ENCODE measurements at places on chromosomes 1 and 21. TPM values are rescaled to one million over a fixed set of nuclear protein-coding genes. Genes with fewer than 3 reads are reported as not detected.

- DNase-seq: no peak
Measured at GRCh38 chr1:39346872-39347271, 142.4 kb downstream of the MACF1 start.

DNA sequence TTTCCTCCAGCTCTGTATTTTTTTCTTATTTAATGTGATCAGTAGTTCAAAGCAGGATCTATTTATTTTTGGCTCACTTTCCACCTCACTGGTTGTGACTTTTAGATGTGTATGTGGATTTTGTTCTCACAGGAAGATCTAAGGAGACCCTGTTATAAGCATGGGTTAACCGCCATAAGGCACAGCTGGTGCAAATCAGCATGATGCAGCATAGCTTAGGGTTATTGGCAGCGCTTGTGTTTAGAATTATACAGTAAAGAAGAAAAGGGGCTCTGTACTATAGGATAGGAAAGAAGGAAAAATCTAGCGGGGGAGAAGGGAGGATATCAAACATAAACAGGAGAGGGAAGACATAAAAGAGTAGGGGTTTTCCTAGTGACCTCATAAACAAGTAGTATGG, 26.9 kb upstream of the RGL1 start:
- DNase-seq: no peak

SPRR4 gene
- not detected for polyA plus RNA-seq

GRCh38 chr1:13813398-13814012, 113.5 kb downstream of the PRDM2 start:
- peak; percentile 46 for DNase-seq

GRCh38 chr1:161179698-161180097, 2.4 kb upstream of the B4GALT3 start:
- no peak for DNase-seq

CRP gene
- not detected for polyA plus RNA-seq

DNA sequence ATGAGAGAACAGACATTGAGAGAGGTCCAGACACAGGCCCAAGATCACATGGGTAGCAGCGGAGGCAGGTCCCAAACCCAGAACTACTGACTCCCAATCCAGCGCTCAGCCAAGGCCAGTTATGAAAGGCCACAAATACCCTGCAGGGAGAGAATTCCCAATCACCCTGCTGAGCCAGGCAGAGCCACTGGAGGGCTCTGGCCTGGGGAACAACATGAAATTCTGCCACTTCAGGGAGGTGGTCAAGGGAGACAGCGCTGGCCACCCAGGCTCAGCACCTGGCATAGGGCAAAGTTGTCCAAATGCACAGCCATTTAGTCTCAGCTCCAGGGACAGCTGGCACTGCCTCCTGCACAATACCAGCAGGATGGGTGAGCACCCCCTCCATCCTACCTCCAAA, 27.5 kb downstream of the SLC9A1 start:
- no peak for DNase-seq

DNA sequence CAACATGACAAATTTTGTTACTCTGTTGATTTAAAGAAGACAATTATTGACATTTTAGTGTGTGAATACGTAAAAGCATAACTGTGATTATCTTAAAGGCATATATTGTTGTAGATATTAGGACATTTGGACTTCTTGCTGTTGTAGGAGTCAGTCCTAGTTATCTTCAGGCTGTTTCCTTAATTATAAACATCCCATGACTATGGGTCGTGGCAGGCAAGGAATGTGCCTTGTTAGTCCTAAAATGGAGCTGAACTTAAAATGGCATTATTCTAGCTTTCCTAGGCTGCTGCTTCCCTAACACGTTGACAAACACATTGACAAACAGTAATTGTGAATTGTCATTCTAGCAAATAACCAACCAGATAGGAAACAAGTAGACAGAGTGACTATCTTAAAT, 4.4 kb upstream of the MPZL1 start:
- peak; percentile 42 for DNase-seq

C1orf94 gene
- polyA plus RNA-seq: not detected

KRTAP10-9 gene
- polyA plus RNA-seq: not detected

GRCh38 chr1:109905491-109905890, 5.2 kb upstream of the CSF1 start:
- DNase-seq: peak; percentile 11

HTR6 gene
- polyA plus RNA-seq: not detected

DNA sequence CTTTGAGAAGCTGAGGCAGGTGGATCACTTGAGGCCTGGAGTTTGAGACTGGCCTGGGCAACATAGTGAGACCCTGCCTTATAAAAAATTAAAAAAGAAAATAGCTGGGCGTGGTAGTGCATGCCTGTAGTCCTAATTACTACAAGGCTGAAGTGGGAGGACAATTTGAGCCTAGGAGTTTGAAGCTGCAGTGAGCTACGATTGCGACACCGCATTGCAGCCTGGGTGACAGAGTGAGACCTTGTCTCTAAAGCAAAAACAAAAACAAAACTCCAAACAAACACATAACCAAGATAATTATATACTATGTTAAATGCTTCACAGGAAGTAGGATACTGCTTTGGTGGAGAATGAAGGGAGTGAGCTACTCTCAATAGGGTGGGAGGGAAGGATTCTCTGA, 5.4 kb upstream of the PAFAH2 start:
- no peak for DNase-seq

DNA sequence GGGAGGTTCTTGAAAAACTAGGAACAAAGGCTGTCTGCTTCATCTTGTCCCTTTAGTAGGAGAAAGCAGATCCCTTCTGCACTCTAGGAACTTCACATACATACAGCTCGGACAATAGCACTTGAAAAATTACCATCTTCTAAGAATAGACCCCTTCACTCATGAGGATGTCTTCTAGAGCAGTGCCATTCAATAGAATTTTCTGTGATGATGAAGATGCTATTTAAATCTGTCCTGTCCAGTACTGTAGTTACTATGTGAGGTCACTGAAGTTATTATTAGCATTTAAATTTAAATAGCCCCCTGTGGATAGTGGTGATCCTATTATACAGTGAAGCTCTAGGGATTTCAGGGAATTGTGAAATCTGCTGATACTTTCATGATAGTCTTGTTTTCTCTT, 46.4 kb upstream of the RAB3GAP2 start:
- DNase-seq: no peak

FBXO2 gene
- polyA plus RNA-seq: 0.54 TPM

DNA sequence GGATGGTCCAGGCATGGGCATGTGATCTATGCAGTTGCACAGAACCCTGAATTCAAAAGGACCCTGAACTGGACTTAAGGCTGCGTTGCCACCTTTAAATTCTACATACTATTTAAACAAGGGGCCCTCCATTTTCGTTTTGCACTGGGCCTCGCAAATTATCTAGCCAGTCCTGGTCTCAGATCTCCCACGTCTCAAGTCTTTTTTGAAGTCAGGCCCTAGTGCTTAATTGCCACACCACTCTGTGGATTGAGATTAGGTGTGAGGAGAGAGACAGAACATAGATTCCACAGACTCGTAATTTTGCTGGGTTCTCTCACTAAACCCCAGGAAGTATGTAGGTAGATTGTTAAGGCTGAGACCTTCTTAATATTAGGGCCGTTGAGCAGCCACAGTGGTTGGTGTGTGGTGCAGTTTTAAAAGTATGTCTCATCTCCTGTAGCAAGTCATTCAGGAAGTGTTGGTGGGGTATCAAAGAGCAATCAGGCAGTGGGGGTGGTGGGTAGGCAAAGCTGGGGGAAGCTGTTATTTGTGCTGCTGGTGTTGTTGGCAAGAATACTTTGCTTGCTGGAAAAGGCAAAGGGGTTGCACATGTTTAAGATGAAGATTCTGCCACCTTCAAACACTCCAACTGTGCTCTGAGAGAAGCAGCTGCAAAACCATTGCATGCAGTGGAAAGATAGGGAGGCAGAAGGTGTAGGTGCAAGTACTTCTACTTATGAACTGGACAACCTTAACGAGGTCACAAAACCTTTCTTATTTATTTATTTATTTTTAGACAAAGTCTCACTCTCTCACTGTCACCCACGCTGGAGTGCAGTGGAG, 11.2 kb downstream of the CD84 start:
- no peak for DNase-seq

DNA sequence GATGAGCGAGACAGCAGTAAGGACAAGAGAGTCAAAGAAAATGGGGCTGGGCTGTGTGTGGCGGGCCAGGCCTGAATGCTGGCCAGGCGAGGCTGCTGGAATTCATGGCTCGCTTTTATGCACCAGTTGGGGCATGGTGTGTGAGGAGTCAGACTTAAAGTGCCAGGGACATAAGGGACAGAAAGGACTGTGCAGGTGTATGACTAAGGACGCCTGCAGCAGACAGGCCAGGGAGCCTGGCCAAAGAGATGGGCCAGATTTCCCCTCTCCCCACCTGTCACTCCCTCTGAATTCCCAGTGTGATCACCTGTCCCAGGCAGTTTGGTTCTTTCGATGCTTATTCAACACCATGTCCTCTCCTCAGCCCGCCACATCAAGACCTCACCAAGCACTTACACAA, 16.9 kb upstream of the SMIM12 start:
- no peak for DNase-seq

DNA sequence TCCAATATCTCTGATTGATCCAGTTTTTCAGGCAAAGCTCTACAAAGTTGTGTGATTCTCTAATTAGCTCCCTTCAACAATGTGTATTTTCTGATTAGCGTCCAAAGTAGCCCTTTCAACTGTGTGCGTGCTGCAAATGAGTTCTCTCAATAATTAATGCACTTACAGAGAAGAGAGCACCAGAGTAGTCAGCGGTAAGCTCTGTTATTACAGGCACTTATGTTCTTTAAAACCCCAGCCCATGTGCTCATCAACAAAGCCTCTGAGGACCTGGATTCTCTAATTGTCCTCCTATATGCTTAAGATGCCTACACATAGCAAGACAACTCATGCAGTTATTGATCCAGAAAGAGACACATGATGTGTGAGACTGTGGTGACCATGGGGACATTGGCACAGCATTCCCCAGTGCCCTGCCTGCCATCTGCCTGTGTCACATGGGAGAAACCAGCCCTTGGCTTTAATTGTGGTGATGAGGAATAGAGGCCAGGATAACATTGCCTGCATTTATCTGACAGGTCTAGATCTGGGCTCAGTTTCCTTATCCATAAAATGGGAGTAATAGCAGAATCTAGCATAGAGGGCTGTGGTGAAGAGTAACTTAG, 151.7 kb downstream of the PCP4 start:
- no peak for DNase-seq

DNA sequence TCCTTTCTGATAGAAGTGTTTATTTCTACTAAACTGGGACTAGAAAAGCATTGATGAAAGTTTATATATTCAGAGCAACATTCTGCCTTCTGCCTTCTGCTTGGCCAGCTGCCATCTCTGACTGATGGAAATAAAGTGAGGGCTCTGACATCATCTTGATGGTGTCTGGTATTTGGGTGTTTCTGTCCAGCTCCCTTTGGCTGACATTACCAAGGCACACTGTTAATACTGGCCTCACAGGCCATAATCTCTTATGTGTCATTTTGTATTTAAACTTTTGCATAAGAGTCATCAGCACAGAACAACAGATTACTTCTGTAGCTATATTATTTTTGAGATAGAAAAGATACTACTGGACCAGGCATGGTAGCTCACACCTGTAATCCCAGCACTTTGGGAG, 216.9 kb downstream of the RYR2 start:
- DNase-seq: no peak

DNA sequence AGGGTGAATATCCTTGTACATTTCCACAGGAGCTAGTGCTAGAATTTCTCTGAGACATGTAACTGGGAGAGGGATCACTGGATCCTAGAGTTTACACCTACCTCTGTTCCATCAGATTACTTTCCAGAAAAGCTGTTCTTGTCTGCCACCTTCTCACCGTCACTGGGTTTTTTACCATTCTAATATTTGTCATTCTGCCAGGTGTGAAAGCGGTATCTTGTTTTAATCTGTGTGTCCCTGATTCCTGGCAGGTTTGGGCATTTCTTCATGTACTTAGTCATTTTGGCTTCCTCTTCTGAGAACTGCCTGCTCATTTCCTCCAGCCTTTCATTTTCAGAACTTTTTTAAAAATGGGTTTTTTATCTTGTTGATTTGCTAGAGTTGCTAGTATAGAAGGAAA, 5.1 kb downstream of the PMF1 start:
- peak; percentile 84 for DNase-seq

DNA sequence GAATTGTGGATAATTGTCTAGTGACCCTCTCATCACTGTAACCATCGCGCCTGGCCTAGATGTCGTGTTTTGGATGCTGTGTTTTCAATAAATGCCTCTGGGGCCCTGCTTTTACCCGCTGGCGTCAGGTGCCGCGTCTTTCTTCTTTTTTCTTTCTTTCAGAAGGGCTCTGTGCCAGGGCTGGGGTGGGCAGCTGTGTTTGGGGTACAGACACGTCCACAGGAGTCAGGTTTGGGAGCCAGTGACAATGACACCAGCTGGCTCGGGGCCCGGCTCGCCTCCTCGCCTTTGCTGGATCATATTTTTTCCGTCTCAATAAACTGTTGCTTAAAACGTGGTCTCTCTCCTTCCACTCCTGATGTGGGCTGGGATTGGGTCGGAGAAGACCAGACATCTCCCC, 16.1 kb downstream of the TMEM201 start:
- DNase-seq: no peak

GRCh38 chr1:76764638-76765454, 102.4 kb upstream of the ST6GALNAC5 start:
- peak; percentile 32 for DNase-seq

- DNase-seq: peak; percentile 95
Measured at GRCh38 chr1:9066945-9067807, 2.3 kb downstream of the SLC2A5 start.

DNA sequence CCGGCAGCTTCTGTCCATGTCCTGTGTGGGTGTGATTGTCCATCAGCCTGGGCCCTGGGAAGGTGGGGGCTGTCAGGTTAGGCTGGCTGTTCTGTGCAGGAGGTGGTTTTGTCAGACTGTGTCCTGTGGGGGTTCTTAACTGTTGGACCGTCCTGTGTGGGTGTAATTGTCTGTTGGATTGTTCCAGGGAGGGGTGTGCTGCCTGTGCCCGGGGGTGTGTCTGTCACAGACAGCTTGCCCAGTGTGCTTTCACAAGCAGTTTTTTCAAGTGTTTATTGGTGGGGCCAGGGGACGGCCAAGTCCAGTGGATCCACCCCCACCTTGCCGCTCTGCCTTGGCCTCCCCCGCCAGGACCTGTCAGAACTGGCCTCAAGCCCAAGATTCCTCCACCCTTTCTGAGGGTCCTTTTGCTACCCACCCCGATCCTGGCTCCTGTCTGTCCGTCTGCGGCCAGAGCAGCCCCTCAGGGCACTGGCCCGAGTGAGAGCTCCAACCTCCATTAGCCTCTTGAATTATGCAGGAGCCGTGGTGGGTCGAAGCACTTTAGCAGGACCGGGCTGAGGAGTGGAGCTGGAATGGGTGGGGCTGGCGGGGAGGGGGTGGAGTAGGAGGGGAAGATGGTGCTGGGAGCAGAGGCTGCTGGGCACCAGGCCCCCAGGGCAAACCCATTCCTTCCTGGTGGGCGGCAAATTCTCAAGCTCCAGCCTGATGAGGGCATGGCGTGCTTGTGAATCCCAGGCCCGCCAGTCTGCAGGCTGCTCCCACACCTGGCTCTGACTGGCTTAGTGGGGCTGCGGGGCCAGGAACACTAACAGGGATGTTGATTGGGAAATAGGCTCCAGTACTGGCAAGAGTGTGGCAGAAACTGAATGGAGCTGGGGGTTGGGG, 47.2 kb downstream of the PTPRF start:
- no peak for DNase-seq

Data from GM23248 (cell line).